ENCODE measurements at places on chromosomes 5 and 9.

GRCh38 chr9:104260004-104260403 is 165.9 kb downstream of the SMC2 start:
- DNase-seq = no peak

- DNase-seq = no peak
Measured at GRCh38 chr9:101265261-101265660, 119.5 kb downstream of the BAAT start.

- DNase-seq = peak; percentile 15
Measured at GRCh38 chr9:112086627-112087026, 88.5 kb downstream of the SUSD1 start.

- DNase-seq = no peak
Measured at GRCh38 chr5:180831139-180832093, 28.8 kb upstream of the MGAT1 start.

GRCh38 chr5:177607452-177608192 is 7.7 kb downstream of the B4GALT7 start:
- DNase-seq = peak; percentile 35

All from Jurkat, Clone E6-1 (cell line).